ENCODE measurements at places on chromosomes 2 and 18.

GRCh38 chr2:96907115-96908041 is 37.5 kb upstream of the SEMA4C start:
- DNase-seq: no peak

GRCh38 chr2:199302851-199303250 is 154.9 kb downstream of the SATB2 start:
- no peak for DNase-seq

GRCh38 chr2:238789317-238789806 is 58.5 kb upstream of the TWIST2 start:
- DNase-seq: no peak

DNA sequence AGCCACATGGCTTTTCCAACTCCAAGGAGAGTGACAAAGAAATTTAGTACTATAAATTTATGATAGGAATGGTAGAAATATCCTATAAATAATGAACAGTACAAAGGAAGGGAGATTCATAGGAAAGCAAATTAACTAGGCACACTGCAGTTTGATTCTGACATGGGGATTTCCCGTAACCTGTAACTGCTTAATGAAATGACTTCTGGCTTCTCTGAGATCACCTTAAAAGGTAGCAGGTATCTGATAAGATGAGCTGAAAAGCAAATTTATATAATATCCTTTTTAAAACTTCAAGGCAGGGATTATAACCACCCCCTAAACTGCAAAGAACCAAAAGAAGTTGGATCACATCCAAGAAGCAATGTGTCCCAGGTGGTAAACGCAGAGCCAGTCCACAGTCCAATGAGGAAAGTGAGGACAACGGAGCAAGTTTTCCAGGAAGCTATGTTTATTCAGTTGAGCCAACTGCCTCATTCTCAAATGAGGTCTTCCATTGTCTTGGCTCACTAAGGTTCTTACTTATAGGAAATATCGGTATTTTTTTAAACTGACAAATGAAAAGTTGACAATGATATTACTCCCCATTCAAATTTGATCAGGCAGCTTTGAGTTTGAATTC is 43.0 kb downstream of the WIPF1 start:
- DNase-seq: no peak

DNA sequence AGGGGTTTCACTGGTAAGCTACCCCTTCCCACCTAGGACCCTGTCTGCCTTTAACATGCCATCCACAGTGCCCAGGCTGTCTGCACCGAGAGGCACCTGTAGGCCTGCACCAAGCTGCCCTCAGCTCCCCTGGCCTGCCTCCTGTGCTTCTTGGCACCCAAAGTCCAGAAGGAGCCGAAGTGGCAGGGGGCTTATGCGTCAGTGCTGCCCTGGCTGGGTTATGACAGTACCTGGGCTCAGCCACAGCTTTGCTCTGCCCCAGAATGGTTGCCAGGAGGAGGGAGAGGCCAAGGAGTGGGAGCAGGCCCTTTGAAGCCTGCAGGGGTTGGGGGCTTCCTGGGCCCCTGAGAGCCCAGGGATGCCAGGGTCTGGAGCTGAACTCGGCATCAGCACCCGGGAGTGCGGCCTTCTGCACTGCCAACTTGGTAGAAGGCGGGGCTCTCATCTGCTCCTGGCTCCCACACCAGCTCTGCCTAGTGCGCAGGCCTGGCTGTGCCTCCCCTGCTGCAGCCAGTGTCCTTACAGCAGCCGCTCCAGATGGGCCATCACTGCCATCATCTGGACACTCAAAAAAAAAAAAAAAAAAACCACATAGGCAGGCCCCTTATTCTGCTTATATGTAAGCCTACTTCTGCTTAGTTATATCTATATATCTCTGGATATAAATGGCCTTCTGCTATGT is 155.4 kb downstream of the THSD7B start:
- DNase-seq: no peak

DNA sequence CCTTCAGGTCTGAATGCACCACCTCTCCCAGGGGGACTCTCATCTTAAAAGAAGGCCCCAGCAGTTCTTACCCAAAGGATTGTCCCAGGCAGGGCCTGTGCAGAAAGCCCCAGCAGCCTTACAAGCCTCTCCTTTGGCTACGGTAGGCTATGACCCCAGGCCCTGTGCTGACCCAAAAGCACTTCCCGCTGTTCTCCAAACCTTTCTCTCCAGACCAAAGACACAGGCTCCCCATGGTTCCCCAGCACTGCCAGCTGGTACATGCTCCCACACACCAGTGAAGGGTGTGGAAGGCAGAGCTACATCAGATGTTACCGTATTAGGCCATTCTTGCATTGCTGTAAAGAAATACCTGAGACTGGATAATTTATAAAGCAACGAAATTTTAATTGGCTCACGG is 35.4 kb downstream of the LBH start:
- DNase-seq: no peak

- no peak for DNase-seq
Observed at GRCh38 chr2:31109633-31110192, 28.5 kb downstream of the GALNT14 start.

GRCh38 chr2:12412898-12413305 is 303.8 kb upstream of the TRIB2 start:
- no peak for DNase-seq

GRCh38 chr2:237235383-237236095 is 149.8 kb downstream of the COPS8 start:
- no peak for DNase-seq

- no peak for DNase-seq
Observed at GRCh38 chr18:59853380-59853779, 46.4 kb upstream of the PMAIP1 start.

- DNase-seq: peak; percentile 62
Observed at GRCh38 chr2:44955593-44956392, 14.3 kb downstream of the SIX3 start.

GRCh38 chr2:27264253-27264752 is 1.5 kb upstream of the SLC30A3 start:
- DNase-seq: no peak

GRCh38 chr2:109208071-109208950 is 79.3 kb downstream of the SH3RF3 start:
- no peak for DNase-seq

- no peak for DNase-seq
Observed at GRCh38 chr2:2590841-2591541, 259.9 kb upstream of the MYT1L start.

DNA sequence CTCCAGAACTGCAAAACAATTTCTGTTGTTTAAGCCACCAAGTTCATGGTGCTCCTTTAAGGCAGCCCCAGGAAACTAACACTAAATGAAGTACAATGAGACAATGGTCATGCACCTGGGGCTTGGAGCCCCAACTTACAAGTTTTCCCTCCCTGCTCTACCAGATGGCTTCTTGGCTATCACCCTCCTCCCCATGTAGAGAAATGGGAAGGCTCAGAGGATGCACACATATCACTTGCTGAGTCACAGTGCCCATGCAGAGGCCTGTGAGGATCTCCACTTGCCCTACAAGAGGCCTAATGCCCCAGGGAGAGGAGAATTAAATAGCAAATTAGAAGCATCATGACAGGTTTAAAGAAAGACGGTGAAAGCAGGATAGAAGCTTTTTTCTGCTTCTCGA is 270.9 kb downstream of the TTC32 start:
- no peak for DNase-seq

- no peak for DNase-seq
Observed at GRCh38 chr2:178943745-178944144, 106.2 kb downstream of the CCDC141 start.

- no peak for DNase-seq
Observed at GRCh38 chr2:200439981-200440380, 69.9 kb downstream of the KCTD18 start.

DNA sequence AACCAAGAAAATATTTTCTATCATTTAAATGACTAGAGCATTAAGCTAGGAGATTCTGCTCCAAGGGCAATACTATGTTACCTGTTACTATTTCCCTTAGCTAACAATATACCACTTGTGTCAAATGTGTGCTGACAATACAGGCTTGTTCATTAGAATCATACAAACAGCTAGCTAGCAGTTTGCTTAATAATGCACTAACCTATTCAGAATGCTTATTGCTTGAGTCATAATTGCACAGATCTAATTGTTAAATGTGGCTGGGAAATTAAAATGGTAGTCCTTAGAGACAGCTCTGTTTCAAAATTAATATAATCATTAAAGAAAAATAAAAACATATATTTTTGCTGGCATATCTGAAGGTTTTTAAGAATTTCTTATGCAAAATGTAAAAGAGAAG is 344.2 kb downstream of the ERBB4 start:
- no peak for DNase-seq

DNA sequence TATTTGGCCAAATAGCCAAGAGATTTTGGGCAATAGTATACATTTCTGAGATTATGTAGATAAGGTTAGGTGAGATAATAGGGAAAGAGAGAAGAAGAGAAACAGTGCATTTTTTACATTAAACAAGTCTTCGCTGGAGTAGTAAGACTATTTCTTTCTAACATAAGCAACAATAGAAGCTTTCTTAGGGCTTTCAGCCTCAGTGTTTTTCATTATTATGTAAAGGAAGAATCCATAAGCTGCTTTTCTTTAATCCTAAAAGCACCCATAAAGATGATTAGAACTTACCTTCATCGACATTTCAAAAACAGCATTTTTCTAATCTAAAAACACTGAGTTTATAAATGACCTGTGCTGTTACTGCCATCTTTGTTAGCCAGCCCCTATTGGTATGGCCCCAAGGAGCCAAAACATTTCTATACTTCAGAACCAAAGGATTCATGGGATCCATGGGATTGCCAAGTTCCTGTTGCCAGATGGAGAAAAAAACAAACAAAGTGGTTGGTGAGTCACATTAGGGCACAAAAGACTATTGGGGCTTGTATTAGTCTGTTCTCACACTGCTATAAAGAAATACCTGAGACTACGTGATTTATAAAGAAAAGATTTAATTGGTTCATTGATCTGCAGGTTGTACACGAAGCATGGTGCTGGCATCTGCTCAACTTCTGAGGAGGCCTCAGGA is 88.2 kb downstream of the SCG2 start:
- no peak for DNase-seq

DNA sequence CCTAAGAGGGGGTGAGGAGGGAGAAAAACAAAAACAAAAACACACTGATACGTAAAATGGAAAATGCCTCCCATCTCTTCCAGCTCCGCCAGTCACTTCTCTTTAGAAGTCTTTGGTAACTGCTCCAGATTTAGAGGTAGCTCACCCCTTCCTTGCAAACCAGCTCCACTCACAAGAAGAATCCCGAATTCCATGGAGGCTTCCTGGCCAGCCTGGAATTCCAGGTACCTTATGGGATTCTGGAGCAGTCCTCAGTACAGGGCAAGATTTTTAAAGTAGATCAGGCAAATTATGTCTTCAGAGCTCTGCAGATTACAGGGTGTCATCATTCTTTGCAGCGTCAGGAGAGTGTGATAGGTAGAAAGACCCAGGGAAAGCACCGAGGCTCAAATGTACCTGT is 4.8 kb downstream of the STON1 start:
- DNase-seq: no peak

GRCh38 chr2:101587251-101587650 is 110.3 kb upstream of the MAP4K4 start:
- DNase-seq: no peak

GRCh38 chr18:48923746-48924629 is 26.8 kb downstream of the SMAD7 start:
- no peak for DNase-seq

DNA sequence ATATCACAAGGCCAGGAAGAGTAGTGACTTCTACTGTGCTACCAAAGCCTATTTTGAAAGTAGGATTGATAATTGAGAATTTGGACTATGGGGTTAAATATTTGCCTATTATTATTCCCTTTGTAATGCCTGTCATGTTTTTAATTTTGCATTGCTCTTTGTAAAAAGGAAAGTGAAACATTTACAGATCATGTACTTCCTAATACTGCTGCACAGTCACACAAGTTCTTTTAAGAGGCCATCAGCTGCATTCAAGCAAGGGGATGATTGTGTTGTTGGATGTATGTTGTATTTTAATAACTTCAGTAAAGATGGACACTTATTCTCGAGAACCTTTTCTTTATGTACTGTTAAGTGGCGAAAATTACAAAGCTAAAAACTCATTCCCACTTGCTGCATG is 70.1 kb downstream of the PLEKHA3 start:
- no peak for DNase-seq

DNA sequence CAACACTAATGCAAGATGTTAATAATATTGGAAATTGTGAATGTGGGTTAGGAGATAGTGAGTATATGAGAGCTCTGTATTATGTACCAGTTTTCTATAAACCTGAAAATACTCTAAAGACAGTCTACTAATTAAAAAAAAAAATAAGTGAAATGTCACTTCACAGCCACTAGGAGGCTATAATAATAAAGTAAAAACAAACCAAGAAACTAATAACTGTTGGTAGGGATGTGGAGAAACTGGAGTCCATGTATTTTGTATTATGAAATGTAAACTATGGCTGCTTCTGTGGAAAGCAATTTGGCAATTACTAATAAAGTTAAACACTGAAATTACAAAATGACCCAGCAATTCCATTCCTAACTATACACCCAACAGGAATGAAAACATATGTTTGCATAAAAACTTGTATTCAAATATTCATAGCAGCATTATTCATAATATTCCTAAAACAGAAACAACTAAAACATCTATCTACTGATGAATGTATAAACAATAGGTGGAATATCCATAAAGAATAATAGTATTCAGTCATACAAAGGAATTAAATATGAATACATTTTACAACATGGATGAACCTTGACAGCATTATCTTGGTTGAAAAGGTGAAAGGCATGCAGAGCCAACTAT is 36.2 kb downstream of the CCDC178 start:
- DNase-seq: no peak

DNA sequence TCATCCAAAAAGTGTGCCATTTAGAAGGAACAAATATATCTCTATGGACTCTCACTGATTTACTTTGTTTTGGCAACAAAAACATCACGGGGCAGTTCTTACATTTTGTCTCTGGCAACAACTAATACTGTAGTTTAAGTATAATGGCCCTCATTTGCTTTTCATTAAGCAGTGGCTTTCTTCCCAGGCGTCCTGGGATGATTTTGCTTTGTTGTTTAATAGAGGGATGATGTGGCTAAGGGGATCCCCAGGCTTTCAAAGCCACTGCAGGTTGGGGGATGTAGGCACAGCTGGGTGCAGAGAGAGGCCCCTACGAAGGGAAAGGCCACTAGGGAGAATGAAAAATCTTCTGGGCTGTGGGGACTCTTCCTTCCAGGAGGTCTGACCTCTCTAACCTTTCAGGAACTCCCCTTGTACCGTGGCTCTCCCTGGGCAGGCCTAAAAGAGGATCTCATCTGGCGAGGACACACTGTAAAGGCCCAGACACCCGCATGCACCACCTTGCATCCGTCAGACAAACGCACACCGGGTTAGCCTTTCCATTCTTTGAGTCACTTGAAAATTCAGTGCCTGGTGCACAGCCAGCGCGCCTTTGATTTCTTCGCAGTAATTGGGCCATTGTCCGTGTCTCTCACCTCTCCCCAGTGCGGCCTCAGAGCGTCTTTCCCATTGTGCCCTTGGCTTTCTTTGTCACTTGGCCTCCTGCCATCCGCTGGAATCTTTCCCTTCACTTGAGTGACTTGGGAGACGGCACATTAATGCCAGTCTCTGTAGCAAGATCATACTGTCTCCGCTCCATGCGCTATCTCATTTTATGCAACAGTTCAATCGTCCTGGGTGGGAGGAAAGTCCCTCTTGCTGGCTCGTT is 40.3 kb upstream of the AFF3 start:
- DNase-seq: no peak

GRCh38 chr2:52292801-52293200 is 1260.9 kb upstream of the NRXN1 start:
- DNase-seq: no peak
